Colonic mucosa (tissue), 4 donors: ENCODE measurements at places on chromosomes 12 and 14.

- DNase-seq = no peak
These were observed 15.0 kb downstream of the ACACB start for GRCh38 chr12:109131154-109132050.

DNA sequence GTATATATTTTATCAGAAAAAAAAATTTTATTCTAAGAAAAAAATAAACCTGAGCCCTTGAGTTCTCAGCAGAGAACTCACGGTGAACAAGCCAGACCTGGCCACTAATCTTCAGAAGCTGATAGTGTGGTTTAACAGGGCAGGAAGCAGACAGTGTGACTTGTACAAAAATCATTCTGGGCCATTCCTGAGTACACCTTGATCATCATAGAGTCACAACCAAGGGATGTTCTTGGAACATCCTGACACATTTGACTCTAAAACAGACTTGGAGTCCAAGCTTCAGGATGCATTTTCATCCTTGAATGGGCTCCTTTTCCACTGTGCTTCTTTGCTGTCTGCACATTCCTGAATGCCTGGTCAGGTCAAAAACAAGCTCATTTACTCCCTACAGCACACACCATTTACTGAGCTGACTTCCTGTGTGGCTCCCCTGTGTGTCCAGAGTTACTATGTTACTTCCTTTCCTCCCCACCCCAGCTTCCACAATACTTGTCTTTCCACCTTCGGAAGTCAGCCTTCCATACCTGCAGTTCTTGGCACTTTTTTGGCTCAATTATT is 112.0 kb downstream of the ANO6 start:
- DNase-seq = no peak

DNA sequence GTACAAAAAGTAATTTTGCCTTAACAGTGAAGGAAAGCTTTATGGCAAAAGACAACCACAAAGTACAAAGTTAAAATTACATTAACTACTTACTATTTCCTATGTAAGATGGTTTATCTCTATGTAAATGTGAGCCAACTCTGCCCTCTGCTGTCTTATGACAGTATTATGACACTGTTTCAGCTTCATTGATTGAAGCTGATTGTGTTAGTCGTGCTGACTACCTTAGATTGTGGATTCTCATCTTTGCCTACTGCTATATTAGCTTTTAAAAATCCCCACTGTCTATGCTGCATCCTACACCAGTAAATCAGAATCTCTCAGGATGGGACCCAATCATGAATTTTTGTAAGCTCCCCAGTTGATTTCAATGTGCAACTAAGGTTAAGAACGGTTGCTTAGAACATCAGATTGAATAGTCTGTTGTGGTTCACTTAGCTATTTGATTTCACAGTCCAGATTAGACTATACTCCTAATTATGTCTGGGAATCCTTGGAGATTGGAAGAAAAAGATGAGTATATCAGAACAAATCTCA is 12.2 kb upstream of the SPTB start:
- DNase-seq = peak; percentile 46

DNA sequence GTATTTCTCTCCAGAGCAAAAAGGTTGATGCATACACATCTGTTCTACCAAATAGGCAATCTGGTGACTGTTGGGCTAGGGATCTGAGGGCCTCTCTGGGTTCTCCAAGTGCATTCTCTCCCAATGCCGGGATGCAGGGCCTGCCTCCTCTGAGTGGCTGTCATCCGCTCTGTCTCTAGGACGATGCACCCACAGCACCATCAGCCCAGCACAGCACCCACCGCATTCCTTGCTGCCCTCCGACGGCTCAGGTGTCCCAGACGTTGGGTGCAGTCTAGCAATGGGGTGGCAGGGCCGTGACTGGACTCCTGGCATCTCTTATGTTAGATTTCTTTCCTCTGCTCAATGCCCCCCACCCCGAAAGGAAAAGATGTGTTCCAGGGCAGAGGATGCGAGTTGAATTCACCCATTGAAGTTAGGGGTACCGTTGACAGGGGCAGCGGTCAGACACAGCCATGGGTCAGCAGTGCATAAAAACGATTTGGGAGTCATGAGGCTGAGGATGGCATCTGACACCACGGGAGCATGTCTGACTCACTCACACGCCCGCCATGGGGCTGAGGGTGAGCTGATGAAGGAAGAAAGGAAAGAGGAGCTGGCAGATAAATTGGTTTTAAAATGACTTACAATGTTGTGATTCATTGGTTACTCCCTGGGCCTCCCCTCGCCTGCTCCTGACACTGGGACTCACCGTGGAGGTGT is 93.2 kb upstream of the C14orf180 start:
- DNase-seq = no peak

GRCh38 chr12:52079576-52080402 is at the start of gene SMIM41:
TSS of gene SMIM41 (plus strand) at chr12:52079704. CDS start at chr12:52079780, 76 bp downstream.
- DNase-seq = no peak

- DNase-seq = no peak
These were observed 17.0 kb downstream of the CLEC14A start for GRCh38 chr14:38238878-38239277.

GRCh38 chr12:95114766-95115405 is 41.5 kb upstream of the NR2C1 start:
- DNase-seq = no peak

GRCh38 chr12:25769082-25769945 is 189.2 kb upstream of the RASSF8 start:
- no peak for DNase-seq

DNA sequence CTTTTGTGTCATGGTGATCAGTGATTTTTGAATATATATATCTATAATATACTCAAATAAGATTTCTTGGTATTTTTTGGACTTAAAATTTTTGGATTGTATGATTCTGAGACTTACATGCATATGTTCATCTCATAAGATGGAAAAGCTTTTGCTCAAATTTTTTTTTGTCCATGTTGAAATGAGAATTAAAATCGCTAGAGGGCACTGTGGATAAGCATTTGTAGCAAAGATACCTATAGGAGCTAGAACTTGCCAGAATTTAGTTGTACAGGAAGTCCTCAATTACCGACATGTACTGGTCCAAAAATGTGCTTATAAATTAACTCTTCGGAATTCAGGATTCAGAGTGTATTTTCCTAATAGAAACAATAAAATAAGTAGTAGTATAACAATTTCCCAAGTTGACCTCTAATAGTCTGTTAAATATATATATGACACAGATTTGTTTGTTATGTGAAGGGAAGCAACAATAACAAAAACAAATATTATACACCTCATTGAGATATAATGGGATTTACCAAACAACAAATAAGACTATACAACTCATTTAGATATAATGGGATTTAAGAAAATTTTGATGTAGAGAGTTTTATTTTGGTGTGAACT is 179.6 kb downstream of the TMEM117 start:
- DNase-seq = no peak

GRCh38 chr12:120534703-120535655 is 823 bp downstream of the RNF10 start:
- peak; percentile 46 for DNase-seq

GRCh38 chr12:92546259-92546634 is 156.5 kb upstream of the PLEKHG7 start:
- no peak for DNase-seq

GRCh38 chr12:18752280-18752920 is 14.5 kb downstream of the CAPZA3 start:
- no peak for DNase-seq

DNA sequence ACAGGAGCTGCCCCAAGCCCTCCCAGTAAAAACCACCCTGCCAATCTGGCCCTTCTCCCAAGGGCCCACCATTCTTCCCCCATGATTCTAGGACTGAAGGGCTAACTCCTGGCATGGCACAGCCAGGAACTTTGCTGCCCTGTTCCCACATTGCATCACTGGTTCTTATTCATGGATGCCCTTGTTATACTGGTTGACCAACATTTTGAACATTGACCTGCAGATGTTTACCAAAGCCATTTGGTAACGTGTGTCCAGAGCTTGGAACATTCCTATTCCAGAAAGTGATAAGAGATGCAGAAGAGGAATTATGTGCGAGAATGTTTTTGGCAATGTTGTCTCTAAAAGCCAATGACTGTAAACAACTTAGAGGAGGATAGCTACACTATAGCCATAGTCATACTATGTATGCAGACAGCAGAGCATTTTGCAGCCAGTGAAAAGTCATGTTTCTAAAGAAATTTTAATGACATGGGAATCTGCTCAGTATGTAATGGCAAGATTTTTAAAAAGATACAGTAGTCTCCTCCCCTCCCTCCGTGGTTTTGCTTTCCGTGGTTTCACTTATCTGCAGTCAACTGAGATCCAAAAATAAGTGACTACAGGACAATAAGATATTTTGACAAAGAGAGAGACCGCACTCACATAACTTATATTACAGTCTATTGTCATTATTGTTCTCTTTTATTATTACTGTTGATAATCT is 108.8 kb downstream of the DAAM1 start:
- no peak for DNase-seq

GRCh38 chr14:73777420-73777819 is 63.2 kb upstream of the PNMA1 start:
- DNase-seq = no peak

DNA sequence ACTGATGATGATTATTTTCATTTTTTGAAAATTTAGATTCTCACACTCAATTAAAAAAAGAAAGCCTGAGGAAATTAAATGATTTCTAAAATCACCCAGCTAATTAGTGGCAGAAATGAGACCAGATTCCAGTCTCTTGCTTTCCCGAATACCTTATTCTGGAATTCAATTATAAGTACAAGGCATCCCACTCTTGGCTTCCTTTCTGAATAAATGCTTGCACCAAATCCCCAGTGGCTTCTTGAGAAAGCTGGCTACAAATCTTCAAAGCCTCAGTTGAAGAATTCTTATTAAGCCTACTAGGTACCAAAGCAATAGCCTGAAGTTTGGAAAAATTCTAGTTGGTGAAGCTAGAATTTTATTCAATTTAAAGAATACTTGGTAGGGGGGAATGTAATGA is 476.6 kb downstream of the DIO2 start:
- no peak for DNase-seq
